ENCODE measurements at places on chromosomes 3 and 15. TPM values are rescaled to one million over a fixed set of nuclear protein-coding genes. Genes with fewer than 3 reads are reported as not detected.

TMEM158 gene
- not detected for total RNA-seq

DNA sequence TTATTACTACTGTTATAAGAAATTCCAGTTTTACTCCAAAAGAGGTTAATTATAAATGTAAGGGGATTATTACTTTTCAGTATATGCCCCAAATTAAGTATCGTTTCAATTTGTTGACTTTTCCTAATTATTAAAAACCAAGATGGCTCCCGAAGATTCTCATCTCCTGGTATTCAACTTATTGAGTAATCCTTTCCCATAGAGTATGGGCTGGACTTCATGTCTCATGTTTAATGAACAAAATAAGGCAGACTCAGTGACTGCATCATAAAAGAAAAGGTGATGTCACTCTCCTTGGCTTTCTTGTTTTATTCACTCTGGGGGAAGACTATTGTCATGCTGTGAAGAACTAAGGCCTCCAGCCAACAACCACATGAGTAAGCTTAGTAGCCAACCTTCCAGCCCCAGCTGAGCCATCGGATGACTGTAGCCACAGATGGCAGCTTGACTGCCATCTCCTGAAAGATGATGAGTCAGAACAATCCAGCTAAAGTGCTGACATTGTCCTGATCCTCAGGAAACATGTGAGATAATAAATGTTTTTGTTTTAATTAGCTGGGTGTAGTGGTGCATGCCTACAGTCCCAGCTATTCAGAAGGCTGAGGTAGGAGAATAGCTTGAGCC, 17.3 kb downstream of the IGF2BP2 start:
- no peak for DNase-seq

GRCh38 chr3:113008117-113008516, 17.3 kb downstream of the GTPBP8 start:
- no peak for DNase-seq

DNA sequence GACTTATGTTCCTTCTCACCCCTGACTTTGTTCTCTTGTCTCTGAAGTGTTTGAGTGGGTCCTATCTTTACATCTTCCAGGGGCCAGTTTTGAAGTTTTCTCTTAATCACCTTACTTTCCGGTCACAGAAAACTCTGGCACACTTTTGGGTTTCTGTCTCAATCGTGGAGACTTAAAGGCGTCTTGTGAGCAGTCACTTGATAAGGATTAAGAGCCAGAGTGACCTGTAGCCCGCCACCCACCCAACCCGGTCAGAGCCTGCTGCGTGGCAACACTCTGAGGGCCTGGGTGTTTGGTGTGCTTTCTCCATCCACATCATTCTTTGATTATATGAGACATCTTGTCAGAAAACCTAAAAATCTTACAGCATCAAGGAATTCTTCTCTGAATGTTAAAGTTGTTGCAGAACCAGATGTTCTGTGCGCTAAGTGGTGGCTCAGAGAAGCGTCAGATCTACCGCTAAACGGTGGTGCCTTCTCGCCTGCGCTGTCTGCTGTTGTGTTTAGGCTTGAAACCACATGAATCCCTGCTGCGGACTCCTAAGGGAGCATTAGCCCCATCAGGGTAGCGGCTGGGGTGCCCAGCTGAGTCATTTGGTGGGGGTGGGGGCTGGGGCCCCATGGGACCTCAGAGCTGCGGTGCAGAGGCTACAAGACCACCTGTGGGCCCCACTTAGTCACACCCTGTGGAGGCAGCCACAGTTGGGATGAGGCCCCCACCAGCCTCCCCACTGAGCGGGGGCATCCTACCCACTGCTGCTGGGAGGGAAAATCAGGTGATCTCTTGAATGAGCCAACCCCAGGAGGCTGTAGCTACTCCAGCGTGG, 158.7 kb upstream of the BHLHE40 start:
- peak; percentile 56 for DNase-seq

GRCh38 chr15:62823561-62823960, 219.0 kb upstream of the TPM1 start:
- no peak for DNase-seq

DNA sequence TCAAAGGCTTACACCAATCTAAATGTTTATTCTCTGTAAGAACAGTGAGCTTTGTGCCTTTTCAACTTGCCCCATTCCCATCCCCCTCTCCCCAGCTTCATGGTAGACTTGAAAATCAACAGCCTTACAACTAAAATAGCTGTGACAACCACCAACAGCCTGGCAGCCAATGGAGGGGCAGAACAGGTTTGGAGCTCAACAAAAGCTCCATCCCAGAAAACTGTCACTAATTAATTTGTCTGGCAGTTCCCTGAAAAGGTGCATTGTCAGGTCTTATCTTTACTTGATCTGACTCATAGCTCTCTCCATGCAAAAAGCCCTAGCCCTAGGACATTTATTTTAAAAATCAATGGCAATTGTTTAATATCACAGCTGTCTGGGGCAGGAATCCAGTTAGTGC, 22.6 kb downstream of the MTHFS start:
- no peak for DNase-seq

PCCB gene
- total RNA-seq, result 12.4 TPM

DNA sequence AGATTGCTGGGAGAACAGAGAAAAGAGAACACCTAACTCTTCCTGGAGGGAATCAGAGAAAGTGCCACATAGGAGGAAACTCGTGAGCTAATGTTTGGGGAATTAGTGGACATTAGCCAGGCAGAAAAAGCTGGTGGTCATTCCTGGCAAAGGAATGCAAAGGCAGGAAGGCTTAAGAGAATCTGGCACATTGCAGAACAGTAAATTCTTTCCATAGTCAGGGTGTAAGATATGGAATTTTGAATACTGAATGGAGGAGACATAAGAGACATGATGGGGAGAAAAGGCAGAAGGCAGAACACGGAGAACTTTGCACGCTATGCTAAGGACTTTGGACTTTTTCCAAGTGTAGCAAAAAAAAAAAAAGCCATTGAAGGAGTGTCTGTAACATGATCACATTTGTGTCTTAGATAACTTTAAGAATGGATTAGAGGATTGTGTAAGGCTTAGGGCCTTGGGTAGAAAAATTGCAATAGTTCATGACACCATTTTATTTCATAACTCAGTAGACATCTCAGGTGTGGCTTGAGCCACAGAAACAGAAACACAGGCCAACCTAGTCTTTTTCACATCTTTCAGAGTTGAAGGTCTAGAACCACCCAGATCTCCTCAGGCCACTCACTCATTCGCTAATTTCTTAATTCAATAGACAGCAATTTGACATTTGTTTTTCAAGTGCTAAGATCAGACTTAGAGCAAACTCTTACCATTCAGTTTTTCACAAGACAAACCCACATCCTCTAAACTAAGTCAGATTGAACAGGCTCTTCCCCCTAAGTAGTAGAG, 31.2 kb upstream of the CCDC80 start:
- peak; percentile 32 for DNase-seq
